Activated T-cell treated with anti-CD3 and anti-CD28 coated beads, Interleukin-2, amount 50 U/mL, for 48 hours (primary cell): ENCODE measurements at places on chromosomes 11 and 22.

DNA sequence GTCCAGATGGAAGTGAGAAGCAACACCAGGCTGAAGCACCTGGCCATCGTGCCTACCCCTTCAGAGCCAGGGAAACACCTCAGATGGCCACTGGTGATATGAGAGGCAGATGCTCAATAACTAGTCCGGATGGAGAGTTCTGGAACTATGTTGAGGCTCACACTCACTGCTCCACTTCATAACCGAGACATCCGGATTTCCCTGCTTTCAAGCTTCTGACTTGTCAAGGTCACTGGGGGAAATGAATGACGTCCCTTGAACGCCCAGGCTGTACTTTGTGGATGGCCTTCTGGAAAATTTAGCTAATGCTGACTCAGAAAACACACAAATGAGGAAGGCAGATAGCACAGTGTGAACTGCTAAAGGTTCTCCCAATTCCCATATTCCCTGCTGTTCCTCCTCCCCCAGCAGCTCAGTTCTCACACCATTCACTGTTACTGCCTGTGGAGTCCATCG is at the start of gene LYVE1:
Gene LYVE1, minus strand, starts transcription at position 180 of the 456 bp plus-strand sequence. Its CDS starts 133 bp downstream, at position 47.
- no peak for DNase-seq

GRCh38 chr22:36411589-36412258 is 24.0 kb upstream of the MYH9 start:
- peak; percentile 62 for DNase-seq

- no peak for DNase-seq
Observed at GRCh38 chr22:23530106-23530505, 50.0 kb downstream of the IGLL1 start.

DNA sequence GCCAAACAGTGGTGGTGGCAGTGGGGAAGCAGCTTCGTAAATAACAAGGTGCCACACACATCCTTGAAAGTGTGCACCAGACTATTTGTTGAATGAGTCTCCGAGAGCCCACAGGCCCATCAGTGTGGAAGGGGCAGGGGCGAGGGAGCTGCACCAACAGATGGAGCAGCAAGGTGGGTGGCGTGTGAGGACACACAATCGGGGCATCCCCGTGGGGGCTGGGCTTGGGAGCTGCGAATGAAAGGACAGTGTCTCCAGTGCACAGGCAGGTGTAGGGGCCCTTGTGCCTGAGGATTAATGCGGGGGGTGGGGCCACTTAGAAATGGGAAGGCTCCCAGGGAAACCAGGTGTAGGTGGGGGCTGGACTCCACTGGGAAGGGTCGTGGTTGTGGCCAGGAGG is 2.8 kb downstream of the NRXN2 start:
- no peak for DNase-seq

DNA sequence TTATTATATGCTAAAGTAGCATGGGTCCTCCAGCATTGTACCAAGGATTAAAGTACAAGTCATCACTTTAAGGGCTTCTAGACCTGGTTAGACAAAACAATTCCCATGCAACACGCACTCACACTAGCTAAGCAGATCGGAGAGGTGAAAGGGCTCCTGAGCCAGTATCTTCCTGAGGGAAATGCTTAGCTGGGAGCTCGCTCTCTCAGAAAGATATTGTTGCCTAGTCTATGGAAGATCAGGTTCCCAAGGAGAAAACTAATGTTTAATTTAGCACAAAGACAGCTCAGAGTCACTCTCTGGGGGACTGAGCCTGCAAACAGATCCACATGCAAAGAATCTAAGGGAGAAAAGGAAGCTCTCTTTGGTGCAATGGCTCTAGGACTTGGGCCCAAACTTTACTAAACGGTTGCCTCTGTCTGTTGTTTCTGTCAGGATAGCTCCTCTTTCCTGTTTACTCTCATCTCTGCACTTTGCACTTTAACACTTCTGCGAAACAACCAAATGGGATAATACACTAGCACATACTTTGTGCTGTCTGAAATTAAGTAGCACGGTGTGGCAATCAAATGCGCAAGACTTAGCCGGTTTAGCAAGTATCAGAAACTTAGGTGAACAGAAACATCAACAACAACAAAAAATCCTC is 10.7 kb downstream of the MAML2 start:
- no peak for DNase-seq

DNA sequence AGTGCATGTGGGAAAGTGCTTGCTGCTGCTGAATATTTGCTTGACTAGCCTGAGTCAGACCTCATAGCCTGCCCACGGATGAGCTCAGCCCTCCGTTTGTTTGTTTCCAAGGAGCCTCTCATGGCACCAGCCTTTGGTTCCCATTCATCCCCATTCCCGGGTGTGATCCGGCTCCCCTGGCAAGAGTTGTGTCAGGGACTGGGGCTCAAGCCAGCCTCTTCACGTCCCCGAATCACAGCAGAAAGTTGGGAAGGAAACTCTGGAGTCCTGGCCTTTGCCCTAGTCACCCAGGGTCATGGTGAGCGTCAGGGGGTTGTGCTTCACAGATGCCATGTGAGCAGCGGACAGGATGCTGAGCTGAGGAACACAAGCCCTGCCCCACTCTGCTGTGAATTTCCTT is 13.8 kb downstream of the SEC14L3 start:
- DNase-seq = no peak
